ENCODE measurements at places on chromosomes 12 and 14. TPM values are rescaled to one million over a fixed set of nuclear protein-coding genes. Genes with fewer than 3 reads are reported as not detected.

DNA sequence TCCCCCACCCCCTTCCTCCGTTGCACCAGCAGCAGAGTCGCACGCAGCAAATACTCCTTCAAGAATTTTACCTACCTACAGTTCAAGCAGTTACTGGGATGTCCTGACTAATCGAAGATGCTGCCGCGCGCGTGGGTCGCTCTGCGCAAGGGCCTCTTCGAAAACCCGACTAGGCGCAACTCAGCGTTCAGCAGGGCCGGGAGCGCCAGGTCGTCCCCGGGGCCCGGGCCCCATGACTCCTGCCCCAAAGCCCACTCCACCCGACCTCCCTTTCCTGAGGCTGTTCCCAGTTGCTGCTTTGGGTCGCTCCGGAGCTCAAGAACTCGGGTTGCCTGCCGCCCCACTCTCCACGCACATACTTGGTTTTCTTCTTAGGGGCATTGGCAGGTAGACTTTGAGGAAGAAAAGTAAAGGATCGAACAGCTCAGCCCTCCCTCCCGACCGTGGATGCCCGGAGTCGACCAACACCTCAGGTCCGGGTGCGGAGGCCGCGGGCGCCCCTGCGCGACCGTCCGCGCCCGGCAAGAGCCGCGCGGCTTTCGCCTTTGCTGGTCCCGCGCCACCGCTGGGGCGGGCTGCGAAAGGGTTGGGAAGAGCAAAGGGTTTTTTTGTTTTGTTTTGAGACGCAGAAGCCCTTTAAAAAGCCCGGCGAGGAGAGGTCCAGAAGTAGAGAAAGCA lies 1.9 kb downstream of the BMP4 start:
- DNase-seq: peak; percentile 38

ALKBH1 gene
- total RNA-seq: 12.2 TPM

DNA sequence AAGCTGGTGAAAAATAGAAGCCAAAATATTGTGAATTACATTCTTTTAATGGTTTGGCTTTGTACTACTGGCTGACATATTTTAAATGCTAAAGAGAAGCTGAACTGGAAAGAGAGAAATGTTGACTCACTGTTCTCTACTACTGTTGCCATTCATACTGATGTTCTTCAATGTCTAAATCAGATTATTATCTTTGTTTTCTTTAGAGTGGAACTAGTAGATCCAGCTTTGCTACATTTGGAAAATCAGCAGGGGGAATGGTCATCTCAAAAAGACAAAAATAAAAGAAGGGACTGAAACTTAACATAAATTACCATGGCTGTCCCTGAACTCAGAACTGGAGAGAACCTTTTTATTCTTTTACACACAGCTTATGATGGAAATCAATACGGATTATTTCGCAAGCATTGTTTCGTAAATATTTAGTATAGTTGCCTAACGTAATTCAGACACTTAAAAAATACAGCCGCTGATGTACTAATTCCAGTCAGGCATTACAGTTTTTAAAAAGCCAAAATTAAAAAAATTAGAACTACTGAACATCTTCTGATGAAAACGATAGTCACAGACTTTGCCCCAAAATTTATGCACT lies 76.3 kb upstream of the OTX2 start:
- DNase-seq: no peak

AP5M1 gene
- 45.7 TPM for total RNA-seq

DNA sequence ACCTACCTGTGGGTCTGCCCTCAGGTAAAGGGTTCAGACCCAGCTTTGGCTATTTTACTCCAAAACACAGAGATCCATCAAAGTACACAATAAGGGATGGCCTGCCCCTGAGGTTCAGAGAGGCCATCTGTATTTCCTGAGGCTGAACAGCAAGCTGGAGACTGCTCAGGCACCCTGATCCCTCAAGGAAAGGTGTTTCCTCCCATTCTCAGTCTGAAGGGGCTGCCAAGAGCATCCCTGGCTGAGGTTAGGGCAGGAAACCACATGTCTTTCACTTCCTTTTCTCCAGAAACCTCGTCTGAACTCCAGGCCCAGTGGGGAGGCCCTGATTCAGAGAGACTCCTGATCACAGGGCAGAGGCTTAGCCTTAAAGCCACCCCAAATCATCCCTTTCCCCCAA lies 1.5 kb downstream of the RILPL1 start:
- no peak for DNase-seq

DNA sequence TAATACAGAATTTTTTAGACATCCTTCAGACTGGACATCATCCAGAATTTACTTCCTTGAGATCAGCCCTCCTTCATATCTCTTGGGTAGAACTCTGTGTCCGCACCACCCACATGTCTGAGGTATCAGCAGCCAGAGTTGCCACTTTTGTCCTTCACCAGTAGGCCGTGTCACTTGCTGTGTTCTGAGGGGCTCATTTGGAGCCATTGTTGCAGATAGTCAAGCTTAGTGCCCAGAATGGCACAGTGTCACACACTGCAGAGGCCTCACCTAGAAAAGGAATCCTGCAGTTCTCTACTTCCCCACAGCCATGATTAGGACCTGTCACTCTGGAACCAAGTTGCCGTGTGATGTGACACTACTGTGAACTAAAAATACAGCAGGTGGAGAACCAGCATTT lies 36.9 kb upstream of the KCNK13 start:
- DNase-seq: no peak

GRCh38 chr12:16175840-16176239 lies 101.6 kb downstream of the SLC15A5 start:
- DNase-seq: no peak

- no peak for DNase-seq
Observed at GRCh38 chr12:10069099-10069498, 29.7 kb downstream of the CLEC1A start.
